Hematopoietic multipotent progenitor cell treated with erythropoietin and hydrocortisone succinate and interleukin-3 and kit ligand, for 4 days (in vitro differentiated cells): ENCODE measurements at places on chromosomes 11 and 22.
A peak's percentile ranks its signal among the peaks of the same experiment; 100 is the strongest.

GRCh38 chr11:125105926-125106325, 5.5 kb downstream of the TMEM218 start:
- DNase-seq: no peak

- peak; percentile 7 for DNase-seq
These were observed 63.1 kb downstream of the SOX6 start for GRCh38 chr11:16293204-16293681.

DNA sequence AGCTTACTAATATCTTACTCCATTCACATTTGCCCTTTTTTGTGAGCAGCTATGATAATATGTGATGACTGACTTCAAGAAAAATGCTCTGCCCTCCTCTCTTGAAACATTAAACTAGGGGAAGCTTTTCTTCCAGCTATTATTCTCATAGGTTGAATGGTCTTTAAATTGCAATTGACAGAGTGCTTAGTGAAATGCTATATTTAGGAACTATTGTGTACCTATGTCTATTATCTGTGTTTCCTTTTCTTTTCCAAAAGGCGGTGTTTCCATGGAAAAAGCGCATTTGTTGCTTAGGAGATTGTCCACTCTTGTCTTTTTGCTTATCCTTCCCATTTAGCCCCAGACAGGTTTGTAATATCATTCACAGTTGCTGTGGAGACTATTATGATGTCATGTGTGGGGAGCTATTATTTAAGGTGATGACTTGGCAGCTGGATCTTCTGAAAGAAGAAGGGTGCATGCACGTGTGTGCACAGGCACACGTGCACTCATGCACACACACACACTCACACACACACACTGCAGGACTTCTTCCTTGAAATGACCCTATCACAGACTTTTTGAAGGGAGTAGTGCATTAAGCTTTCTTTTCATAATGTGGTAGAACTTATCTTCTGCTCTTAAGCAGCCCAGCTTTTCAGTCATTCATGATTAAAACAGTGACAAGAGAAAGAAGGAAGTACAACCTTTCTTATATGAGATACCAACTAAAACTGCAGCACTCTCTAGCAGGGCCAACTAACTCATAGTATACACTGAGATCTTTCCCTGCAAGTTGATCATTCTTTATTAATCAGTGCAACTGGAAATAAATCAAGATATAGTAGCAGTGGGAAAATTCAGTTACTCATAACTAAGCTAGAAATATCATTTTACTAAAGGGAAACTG, 340.8 kb upstream of the MTNR1B start:
- peak; percentile 2 for DNase-seq

DNA sequence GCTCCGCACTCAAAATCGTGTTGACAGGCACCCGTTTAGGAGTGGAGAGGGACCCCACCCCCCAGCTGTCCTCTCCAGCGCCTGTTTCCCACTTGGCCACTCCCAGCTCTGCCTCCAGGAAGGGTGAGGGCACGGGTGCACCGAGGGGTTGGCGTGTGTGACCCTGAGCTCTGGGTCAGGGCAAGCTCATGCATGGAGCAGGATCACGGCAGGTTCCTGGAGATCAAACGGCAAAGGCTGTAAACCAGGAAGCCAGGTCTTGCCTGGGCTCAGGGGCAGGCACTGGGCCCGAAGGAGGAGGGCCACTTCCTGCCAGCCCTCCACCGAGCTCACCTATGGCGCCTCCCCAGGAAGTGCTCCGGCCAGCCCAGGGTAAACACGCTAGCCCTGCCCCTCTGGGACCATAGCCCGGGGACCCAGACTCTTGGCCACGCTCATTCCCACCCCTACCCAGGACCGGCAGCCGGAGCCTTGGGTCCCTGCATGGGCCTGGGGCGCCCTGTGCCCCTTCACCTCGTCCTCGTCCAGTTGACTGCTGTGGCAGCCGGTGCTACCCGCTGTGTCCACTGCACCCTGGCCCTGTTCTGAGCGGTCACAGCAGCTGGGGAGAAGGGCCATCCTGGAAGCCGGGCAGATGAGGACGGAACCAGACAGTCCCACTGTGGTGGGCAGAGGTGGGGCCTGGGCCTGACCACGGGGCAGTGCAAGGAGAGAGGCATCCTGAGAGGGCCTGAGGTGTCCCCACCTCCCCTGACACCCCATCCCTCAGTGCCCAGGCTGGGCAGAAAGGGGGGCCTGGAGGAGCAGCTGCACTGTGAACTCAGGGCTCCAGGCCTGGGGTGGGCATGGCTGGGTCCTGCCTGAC, 1.0 kb upstream of the EPS8L2 start:
- no peak for DNase-seq

GRCh38 chr11:44623731-44624491, 58.4 kb downstream of the CD82 start:
- DNase-seq: no peak

GRCh38 chr11:90766121-90766520, 543.3 kb upstream of the CHORDC1 start:
- no peak for DNase-seq

GRCh38 chr11:95081412-95081811, 8.2 kb upstream of the ENDOD1 start:
- no peak for DNase-seq
